ENCODE measurements at places on chromosomes 16 and 17.

GRCh38 chr17:8939496-8940334 is 25.8 kb downstream of the PIK3R5 start:
- no peak for DNase-seq

- DNase-seq = no peak
Observed at GRCh38 chr16:47059991-47060390, 83.8 kb downstream of the NETO2 start.

DNA sequence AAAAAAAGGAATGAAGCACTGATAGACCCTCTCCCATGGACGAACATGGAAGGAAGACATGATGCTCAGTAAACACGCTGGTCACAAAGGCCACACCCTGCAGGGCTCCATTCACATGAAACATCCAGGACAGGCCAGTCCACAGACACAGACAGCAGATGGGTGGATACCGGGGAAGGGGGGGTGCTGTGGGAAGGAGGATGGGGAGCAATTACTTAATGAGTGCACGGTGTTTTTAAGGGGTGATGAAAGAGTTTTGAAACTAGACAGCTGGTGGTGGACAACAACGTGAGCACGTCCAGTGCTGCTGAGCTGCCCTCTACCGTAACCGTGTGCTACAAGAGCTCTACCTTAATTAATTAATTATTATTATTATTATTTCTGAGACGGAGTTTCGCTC is 6.0 kb upstream of the SLC16A3 start:
- DNase-seq = no peak

- DNase-seq = no peak
Observed at GRCh38 chr16:61263400-61263799, 772.8 kb downstream of the CDH8 start.

- DNase-seq = peak; percentile 58
Observed at GRCh38 chr17:58083491-58084316, 485 bp downstream of the DYNLL2 start.

GRCh38 chr16:71885261-71885650 is 1.3 kb upstream of the ZNF821 start:
- DNase-seq = no peak

GRCh38 chr16:88418869-88419268 is 34.2 kb upstream of the ZFPM1 start:
- no peak for DNase-seq

GRCh38 chr16:17252064-17252463 is 218.7 kb downstream of the XYLT1 start:
- DNase-seq = no peak

- DNase-seq = no peak
Observed at GRCh38 chr17:43660816-43661493, 767 bp downstream of the MEOX1 start.

- no peak for DNase-seq
Observed at GRCh38 chr16:53876811-53877210, 172.9 kb downstream of the FTO start.

DNA sequence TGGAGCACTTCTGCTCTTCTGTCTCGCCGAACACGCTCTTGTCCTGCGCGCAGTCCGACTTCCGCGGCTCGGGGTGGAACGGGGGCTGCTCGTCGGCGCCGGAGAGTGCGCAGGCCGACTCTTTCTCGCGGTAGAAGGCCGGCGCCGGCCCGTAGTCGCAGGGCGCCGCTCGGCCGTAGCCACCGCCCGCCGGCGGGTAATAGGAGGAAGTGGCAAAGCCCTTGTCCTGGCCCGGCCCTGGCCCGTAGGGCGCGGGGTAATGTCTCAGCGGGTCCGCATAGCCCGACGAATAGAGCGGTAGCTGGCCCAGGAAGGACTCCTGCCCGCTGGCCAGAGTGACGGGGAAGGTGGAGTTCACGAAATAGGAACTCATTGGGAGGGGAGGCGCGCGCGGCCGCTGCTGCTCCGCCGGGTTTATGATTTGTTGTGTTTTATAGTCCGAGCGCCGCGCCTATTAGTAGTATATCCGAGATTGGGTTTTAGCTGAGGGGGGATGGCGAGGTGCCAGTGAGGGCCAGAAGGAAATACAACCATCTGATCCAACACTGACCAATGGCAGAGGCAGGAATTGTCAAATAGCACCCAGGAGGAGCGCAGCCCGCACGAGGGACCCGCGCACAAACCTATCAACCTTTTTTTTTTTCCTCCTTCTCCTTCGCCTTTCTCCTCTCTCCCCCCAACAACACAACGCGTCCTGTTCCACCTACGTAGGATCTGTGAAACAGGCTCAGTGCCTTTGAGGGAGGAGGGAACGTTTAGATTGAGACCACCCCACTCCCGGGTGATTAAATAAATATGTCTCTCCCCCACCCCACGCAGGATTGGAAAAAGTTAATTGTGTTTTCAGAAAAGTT is 4.4 kb upstream of the HOXB5 start:
- no peak for DNase-seq

GRCh38 chr16:28202147-28202746 is 9.5 kb downstream of the XPO6 start:
- DNase-seq = no peak

- no peak for DNase-seq
Observed at GRCh38 chr17:4098521-4099209, 44.2 kb downstream of the ZZEF1 start.

DNA sequence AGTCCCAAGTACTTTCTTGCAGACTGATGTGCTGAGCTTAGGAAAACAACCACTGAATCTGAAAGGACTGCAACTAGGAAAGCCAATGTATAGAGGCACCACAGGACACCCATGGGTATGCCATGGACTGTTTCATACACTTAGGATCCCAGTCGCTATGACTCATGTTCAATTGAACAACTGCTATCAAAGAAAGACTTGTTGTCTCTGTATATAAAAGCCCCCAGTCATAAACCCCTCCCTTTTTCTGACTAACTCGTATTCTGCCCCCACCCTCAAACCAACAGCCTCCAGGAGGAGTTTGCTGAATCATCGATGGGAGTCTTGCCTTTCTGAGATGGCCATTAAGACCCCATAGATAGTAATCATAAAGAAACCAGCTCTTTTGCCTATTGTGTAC is 205.4 kb downstream of the ANKFN1 start:
- no peak for DNase-seq

DNA sequence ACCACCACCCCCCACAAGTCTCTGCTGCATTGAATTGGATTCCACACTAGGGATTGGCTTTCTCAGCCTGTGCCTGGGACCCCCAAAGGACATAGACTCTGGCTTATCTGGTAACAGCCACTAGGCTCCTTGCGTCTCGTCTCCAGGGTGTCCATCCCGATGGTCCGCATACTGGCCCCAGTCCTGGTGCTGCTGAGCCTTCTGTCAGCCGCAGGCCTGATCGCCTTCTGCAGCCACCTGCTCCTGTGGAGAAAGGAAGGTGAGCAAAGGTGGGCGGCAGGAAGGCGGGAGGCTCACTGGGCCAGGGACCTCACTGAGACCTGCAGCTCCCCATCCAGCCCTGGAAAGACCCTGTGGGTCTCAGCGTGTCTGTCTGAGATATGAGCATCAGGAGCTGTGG is 8.1 kb downstream of the CD300LG start:
- DNase-seq = no peak

DNA sequence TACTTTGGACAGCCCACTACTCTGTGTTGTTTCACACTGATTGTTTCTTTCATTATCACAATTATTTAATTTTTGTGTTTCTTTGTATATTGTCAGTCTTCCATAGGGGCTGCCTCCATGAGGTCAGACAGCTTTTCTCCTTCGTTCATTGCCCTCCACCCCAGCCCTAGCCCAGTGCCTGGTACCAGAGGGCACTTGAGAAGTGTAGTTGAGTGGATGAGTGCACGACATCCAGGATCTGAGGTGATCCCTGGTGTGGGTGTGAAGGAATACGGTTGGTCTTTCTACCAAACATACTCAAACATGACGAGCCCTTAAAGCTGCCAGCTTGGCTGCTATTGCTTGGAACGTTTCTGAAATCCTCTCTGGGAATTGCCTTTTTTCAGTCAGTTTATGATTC is 37.9 kb downstream of the DHRS7B start:
- no peak for DNase-seq

- DNase-seq = no peak
Observed at GRCh38 chr16:78583441-78583840, 484.0 kb downstream of the WWOX start.

DNA sequence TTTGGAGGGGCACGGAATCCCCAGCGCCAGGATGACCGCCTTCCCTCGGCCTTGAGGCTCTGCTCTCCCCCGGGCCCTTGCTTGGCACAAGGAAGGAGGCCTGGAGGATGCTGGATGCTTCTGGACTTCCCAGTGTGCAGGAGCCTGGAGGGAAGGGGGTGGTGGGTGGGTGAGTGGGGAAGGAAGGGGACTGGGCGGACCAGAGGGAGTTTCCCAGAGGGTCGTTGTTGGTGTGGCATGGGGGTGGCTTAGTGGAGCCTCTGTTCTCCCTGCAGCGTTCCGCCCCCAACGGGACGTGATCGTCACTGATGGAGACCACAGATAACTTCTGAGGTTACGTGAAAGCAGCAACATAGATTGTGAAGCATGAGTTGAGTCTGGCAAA is 140.0 kb downstream of the IRF8 start:
- DNase-seq = no peak

DNA sequence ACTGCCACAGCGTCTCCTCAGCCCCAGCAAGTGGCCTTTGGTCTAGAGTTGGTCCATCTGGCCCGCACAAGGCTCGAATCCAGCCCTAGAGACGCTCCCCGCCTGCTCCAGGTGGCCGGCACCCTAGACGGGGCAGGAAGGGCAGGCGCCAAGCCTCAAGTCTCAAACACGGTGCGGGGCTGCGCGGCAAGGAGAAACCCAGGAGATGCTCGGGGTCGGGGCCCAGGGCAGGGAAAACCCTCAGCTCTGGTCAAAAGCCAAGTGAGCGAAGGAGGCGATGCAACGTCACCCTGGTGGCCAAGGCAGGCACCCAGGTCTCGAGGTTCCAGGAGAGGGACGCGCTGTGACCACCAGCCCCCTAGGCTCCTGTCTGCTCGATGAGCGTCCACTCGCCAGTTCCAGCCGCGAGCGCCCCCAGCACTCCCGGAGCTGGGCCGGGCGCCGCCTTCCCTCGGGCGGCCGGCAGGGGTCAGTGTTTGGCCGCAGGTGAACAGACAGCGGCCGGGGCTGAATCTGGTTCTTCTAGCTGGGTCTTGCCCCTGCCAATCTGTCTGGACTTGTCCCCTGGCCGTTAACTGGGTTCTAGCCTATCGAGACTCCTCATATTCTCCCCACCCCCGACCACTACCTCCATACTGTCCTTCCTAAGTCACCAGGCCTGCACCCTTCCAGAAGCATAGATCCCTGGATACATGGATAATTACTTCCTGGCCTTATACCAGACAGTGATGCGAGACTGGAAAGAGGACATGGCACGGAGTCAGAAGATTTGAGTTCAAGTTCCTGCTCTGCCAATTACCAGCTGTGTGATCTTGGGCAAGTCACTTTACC is 44.0 kb downstream of the PRAC1 start:
- peak; percentile 54 for DNase-seq

- no peak for DNase-seq
Observed at GRCh38 chr17:27466376-27466742, 10.1 kb downstream of the KSR1 start.

DNA sequence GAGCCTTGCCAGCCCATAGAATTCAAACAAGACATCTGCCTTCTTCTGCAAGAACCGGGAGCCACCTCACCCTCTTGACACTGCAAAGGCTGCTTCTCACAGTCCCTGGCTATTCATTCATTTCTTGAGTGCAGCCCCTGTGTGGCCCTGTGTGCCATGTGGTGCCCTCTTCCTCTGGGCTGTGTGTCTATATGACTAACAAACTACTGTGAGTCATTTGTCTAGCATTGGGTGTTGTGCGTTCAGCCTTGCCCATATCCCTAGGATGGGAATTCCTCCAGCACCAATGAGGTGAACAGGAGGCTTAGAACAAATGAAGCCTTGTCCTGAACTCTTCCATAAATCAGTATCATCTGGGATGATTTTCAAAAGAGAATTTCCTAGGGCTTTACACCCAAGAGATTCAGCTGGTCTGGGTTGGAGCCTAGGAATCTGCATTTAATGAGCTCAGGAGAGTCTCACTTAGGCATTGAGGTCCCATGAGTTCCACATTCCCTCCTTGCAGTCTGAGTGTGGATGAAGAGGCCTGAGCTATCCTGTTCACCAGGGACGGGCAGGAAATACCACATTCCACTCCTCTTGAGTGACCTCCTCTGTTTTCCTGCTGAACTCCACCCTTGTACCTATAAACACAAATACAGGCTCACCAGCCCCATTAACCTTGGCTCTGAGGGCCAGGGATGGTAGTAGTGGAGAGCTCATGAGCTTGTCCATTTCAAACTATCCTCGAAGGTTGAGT is 308.7 kb upstream of the N4BP1 start:
- DNase-seq = no peak

GRCh38 chr17:77210331-77210730 is 69.6 kb downstream of the SEC14L1 start:
- DNase-seq = no peak

DNA sequence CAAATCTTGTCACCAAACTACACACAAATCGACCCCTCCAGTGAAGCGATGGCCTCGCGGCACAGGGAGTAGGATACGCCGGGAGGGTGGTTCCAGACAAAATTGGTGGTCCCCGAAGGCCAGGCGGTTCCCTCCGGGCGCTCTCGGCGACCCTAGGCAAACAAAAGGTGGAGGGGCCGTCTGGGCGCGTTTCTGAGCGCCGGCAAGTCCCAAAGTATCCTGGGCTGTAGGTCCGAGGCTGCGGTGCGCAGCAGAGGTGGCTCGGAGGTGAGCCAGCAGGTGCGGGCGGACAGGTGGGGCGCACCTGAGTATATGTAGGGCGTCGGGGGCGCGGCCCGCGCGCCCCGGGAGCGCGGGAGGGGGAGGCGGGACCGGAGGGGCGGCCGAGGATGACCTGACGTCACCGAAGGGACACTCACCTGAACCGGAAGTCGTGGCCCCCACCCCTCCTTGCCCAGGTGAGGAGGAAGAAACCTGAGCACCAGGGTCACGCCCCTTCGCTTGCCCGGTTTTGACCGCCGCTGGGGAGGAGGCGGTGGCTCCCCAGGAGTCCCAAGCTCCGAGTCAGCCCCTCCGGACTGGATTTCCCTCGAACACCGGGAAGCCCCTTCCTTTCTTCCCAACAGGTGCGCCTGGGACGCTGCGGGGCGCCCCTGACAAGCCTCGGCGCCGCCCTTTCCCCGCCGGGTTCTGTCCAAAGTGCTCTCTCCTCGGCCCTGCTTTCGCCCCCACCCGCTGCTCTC is at the start of gene CLDN7:
Gene CLDN7, minus strand, starts transcription at position 287 of the 743 bp plus-strand sequence. CDS start 435 bp downstream, outside the sequence.
- no peak for DNase-seq

DNA sequence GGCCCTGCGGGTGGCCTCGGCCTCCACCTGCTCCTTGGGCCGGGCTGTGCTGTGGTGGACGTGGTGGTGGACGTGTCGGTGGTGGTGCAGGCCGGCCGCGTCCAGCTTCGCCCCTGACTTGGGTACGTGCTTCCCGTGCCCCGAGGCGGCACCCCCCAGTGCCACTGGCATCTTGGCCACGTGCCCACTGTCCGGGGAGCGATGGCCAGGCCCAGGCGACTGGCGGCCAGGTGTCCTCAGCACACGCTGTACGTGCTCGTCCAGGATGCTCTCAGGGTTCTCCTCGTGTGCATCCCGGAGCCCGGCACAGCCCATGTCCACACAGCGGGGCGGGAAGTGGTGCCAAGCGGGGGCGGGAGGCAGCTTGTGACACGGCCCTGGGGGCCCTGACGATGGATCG is 14.9 kb downstream of the PDIA2 start:
- DNase-seq = no peak

- DNase-seq = no peak
Observed at GRCh38 chr16:27646806-27647205, 96.9 kb downstream of the KATNIP start.

Data from activated T-helper 9 cell treated with anti-CD3 and anti-CD28 coated beads, Interleukin-2, amount 50 U/mL, for 16 hours (primary cell).